SK-N-DZ (cell line): ENCODE measurements at places on chromosomes 3 and 15.

GRCh38 chr3:159787178-159787574, 201.5 kb upstream of the IL12A start:
- no peak for DNase-seq

DNA sequence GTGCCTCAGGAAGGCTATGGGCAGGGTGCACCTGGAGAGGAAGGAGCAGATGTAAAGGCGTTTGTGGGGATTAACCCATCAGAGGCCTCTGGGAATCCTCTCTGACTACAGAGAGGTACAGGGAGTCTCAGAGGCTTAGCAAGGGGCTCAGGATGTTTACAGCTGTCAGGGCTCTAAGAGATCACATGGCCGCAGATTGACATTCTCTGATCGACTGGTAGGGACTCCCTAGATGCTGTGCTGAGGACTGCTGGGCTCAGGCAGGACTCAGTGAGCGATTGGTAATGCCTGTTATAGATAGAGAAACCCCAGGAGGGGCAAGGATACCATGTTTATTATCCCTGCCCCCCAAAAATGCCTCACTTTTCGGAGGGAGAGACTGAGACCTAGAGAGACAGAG, 103.5 kb downstream of the CORO2B start:
- no peak for DNase-seq

DNA sequence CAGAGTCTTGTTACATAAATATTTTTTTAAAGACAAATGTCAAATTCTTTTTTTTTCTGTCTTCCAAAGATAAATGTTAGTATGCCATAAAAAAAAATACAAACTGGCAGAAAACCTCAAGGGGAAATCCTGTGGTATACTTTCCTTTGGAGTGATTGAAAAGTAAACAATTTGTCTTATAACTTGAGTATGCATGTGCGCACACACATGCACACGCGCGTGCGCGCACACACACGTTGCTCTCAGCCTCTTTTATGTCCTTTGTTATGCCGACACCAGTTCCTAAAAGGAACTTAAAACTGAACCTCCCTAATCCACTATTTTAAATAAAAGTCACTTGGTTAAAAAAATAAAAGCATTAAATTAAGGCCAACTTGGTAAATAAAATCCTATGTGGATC, 58.1 kb downstream of the TGFBR2 start:
- DNase-seq = no peak

DNA sequence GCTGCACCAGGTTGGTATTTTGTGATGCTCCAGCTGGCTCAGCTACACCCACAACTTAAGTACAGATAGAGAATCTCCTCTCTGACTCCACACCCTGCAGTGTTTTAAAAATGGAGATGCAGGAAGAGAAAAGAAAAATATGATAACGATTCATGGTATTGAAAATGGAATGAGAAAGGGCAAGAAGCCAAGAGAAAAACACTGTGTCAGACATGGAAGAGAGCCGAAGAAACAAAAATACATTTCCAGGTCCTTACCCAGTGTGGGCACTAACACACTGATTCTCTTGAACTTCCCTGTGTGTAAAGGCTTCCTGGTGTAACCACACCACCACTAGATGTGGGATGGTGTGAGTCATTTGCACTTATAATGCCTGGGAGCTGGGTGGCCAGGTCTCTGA, 93.1 kb downstream of the GMPS start:
- DNase-seq = no peak

GRCh38 chr3:156170571-156170970, 50.2 kb downstream of the KCNAB1 start:
- DNase-seq = no peak
